Right kidney (tissue), 9 donors: ENCODE measurements at places on chromosomes 6 and 20.
A peak's percentile ranks its signal among the peaks of the same experiment; 100 is the strongest.

DNA sequence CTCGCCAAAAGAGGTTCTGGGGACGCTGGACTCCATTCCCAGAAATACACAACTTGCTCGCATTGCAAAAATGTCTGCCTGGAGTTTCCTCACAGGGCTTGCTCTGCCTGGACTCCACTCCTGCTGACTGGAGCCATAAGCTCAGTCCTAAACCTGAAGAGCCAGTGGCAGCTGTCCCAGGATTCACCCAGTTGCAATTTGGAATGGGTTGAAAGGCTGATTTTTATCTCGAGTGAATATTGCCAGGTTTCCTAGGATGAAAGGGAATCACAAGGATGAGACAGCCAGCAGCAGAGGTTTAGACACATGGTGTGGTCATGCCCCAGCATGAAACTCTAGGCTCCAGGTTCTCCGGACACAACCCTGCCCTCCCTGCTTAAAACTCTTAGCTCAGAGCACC lies 223.3 kb downstream of the BMP7 start:
- no peak for DNase-seq

DNA sequence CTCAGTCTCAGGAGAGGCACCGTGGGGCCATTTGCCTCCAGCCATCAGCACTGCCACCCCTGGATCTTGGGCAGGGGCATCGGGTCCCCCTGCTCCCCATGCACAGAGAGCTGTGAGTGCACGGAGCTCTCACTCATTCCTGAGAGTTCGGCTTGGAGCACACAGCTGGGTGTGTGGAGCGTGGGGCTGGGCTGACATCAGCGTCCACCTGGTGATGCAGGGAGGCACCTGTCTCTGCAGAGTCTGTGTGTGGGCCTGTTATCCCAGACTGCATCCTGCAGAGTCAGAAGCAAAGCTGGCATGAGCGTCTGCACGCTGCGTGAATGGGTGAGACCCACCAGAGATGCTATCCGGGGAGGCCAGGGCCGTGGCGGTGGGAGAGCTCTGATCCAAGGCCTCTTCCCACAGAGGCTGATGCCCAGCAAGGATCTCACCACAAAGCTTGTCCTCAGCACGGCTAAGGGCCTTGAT lies 248.8 kb upstream of the AFDN start:
- no peak for DNase-seq

DNA sequence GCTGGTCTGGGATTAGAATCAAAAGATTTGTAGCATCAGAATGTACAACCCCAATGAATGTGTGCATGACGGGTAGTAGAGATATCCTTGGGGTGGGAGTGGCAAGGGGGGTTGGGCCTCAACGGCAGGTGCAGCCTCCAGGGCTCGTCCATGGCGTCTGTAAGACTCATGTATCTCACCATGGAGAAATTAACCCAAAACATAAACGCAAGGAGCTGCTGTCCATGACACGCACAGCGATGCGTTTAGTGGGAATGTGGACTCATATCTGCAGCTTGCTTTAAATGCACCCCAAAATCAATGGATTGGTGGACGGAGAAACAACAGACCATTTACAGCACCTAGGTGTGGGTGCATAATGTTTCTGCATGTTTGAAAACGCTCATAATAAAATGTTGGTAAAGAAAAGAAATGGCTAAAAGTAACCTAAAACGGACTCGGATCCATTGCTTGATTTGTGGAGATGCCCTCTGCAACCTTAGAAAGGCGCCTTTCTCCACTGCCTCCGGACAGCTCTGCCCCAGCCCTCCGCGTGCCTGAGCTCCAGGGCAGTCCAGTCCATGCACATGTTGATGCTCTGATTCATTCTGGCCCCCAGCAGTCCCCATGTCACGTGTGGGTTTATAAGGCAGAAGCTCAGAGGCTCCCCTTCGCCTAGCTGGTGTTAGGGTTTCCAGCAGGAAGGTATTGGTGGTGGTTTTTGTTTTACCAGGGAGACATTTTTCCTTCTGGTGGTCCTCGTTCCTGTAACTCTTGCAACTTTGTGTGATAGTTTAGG lies 24.5 kb downstream of the PYGB start:
- no peak for DNase-seq

- no peak for DNase-seq
These were observed 147.9 kb downstream of the UNC5CL start for GRCh38 chr6:40891131-40891530.

DNA sequence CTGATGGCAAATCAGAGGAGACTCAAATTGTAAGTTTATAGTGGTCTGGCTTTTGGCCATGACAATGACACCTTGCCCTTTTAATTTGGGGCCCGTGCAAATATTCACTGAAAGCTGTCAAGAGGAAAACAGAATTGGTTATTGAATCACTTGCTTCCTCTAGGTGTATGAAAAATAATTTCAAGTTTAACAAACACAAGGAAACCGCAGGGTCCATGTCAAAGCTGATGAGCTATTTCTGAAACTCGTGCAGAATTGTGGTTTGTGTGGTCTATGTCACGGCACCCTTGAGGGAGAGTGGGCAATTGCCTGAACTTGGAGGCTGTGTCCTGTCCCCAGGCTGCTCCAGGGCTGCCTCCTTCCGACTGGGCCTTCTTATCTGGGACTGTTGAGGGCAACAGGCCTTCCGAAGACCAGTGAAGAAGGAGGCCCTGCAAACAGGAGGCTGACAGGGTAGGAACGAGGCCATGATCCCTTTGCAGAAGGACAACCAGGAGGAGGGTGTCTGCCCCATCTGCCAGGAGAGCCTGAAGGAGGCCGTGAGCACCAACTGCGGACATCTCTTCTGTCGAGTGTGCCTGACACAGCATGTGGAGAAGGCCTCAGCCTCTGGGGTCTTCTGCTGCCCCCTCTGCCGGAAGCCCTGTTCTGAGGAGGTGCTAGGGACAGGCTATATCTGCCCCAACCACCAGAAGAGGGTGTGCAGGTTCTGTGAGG lies 788 bp downstream of the TRIM40 start:
- no peak for DNase-seq

- no peak for DNase-seq
These were observed 292.1 kb downstream of the KHDC1L start for GRCh38 chr6:72933233-72933632.

- DNase-seq, result peak; percentile 44
These were observed 8.2 kb upstream of the UBE2V1 start for GRCh38 chr20:50120935-50121693.

DNA sequence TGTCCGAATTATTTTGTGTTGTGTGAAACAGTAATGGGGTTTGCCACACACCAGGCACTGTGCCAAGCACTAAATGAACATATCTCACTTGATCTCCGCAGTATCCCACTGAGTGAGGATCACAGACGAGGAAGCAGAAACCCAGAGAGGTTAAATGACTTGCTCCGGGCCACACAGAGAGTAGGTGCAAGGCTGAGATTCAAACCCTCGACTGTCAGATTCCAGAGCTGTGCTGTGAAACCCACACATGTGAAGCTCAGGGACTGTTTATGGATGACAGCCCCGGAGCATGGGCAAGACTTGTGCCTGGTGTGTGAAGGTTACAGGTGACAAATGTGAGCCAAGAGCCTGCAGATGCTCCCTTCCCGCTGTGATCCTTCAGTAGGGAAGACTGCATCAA lies 87.8 kb upstream of the SIRPA start:
- no peak for DNase-seq

GRCh38 chr20:5118220-5119142 lies 1.3 kb downstream of the PCNA start:
- DNase-seq, result no peak

GRCh38 chr6:44224029-44224964 lies 902 bp downstream of the SLC29A1 start:
- DNase-seq, result no peak

- DNase-seq, result no peak
These were observed 1.5 kb downstream of the MTHFD1L start for GRCh38 chr6:150866991-150867501.

- DNase-seq, result peak; percentile 61
These were observed 215.6 kb upstream of the HEY2 start for GRCh38 chr6:125533710-125534397.

DNA sequence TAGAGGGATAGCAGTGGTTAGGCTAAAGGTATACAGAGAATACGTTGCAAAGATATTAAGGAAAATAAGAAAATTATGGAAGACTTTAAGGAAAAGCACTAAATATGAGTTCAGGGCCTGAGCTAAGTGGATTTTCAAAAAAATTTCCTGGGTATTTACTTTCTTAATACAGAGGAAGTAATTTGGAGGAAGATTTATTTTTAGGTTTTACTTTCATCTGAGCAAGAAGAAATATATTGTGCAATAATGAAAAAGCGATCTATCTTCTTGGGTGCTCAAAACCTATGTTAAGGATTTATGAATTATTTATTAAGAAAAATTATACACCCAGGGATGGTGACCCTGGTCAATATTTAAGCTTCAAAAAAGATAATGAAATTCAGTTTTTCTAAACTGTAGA lies 224.7 kb downstream of the PLCB1 start:
- no peak for DNase-seq

- peak; percentile 76 for DNase-seq
These were observed at the start of gene EDN3 for GRCh38 chr20:59300333-59301081. Gene EDN3, plus strand, starts transcription at chr20:59300611. Its CDS starts 202 bp downstream, at chr20:59300813.

GRCh38 chr6:72421387-72421786 lies 200.5 kb upstream of the KCNQ5 start:
- DNase-seq, result no peak

- no peak for DNase-seq
These were observed 330.5 kb downstream of the SOX4 start for GRCh38 chr6:21924002-21924401.

DNA sequence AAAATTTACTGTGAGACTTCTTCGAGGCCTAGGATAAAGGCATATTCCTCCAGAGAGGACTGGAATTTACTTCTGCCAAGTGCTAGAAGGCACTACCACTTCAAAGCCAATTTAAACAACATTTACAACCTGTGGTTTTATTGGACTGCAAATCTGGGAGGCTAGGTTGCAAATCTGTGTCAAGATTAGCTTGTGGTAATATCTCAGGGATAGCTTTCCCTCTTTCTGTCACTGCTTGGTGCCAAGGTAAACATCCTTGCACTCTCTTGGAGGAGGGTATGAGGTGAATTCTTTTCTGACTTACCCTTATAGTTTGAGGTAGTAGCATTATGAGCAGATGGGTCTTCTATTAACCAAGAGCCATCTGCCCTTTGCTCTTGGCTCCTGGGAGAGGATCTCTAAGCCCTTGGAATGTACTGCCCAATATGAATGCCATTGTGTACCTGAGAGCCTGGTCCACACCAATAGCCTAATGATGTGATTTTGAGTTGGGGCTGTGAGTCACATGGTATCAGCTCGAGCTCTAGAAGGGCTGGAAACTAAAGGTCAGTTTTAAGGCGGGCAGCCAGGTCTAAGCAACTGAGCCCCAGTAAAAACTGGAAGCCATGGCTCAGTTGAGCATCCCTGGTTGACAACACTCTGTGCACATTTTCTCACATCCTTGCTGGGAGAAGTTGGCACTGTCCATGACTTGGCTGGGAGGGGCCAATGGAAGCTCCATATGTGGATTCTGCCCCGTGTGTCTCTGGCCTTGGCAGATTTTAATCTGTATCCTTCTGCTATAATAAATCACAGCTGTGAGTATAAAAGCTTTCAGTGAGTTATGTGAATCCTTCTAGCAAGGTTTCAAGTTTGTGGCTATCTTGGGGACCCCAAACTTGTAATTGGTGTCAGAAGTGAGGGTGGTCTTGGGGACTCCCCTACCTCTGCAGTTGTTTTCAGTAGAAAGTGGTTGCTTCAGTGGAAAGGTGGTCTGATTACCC lies 188.1 kb downstream of the UBE3D start:
- no peak for DNase-seq

- DNase-seq, result no peak
These were observed 17.8 kb downstream of the AFG1L start for GRCh38 chr6:108312605-108313004.

DNA sequence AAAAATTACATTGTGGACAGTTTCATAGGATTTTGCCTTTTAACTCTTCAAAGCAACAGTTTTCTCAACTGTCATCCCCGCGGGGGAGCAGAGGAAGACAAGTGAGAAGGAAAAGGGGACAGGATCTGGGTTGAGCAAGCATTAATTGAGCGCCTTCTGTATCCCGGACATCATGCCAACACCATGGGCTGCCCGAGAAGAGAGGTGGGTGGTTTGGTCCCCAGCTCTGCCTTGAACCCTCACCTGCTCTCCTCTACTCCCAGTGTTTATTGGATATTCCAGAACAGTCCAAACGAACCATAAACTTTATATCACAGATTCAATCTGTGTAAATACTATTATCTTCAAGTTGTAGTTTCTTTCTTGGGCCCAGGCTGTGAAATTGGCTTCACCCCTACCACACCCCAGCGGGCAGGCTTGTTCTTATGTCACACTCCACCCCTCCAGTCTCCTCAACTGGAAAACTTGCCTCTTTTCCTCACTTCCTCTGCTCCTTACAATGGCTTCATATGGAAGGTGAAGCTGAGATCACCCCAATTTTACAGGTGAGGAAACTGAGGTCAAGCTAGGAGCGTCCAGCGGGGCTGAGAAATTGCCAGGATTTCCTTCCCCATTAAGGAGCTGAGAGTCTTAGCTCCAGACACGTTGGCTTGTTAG lies 6.0 kb downstream of the PCK1 start:
- DNase-seq, result no peak

DNA sequence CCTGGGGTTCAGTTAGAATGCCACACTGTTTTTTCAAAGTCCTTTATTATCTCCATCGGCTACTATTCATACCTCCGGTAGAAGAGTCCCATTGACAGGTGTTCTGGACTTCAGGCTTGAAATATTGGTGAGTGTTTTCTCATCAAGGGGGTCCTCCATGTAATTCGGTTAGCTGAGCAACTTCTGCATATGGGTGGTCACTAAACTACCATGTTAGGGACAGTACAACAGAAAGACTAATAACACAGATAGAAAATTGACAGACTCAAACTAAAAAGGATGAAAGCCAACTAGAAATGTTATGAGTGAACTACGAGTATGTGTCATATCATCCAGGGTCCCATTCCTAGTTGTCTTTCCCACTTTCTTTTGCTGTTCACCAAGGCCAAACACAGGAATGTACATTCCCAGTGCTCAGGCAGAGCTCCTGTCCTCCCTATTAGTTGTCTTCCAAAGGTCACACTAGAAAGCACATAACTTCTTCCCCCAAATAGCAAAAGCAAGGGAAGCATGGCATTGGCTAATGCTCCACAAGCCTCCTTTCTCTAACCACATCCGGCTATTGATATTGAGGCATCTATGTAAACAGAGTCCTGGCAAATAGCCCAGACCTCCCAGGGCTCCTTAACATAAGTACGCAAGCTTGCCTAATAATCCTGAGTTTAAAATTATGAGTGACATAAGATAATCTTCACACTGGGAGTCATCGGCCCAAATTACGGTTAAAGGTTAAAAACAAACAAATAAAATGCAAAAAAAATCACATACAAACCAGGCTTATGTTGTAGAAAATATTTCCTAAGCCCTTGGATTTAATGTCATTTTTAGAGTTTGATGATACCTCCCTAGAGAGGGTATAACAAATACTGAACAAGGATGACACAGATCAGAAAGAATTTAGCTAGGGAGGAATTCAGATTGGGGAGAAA lies 13.2 kb downstream of the CCN2 start:
- DNase-seq, result no peak

GRCh38 chr20:7841291-7841970 lies 98.8 kb downstream of the HAO1 start:
- DNase-seq, result no peak

- DNase-seq, result no peak
These were observed 332.6 kb upstream of the EPHA7 start for GRCh38 chr6:93751969-93752368.

- no peak for DNase-seq
These were observed 236.7 kb downstream of the PAX1 start for GRCh38 chr20:21941941-21942805.
